ENCODE measurements at places on chromosomes 4 and X. TPM values are rescaled to one million over a fixed set of nuclear protein-coding genes. Genes with fewer than 3 reads are reported as not detected.

DNA sequence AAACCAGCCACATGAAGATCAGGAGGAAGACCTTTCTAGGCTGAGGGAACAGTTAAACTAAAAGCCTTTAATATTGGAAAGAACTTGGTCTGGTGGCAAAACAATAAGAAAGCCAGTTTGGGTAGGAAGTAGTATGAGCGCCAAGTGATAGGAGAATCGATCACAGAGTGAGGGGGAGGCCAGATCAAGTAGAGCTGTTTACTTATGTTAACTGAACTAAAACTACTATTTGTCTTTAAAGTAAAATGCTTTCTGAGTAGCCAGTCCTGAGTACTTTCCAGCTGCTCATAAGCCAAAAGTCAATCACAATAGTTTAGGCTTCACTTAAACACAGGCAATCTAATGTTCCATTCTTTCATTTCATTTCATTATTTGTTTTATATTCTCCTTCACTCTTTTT is 62.8 kb upstream of the RPA4 start:
- no peaks in the 10 kb centered on the region for H3K36me3 ChIP-seq
- H3K27me3 ChIP-seq = no peaks in the 10 kb centered on the region
- H3K27ac ChIP-seq = no peak overlapping the region
- DNase-seq = no peak
- no peaks in the 10 kb centered on the region for H3K4me1 ChIP-seq

Gene PLS3
- 119 TPM for total RNA-seq

GRCh38 chrX:80879143-80879542 is 69.5 kb upstream of the BRWD3 start:
- H3K36me3 ChIP-seq = no peaks in the 10 kb centered on the region
- DNase-seq = no peak
- no peak overlapping the region for H3K4me3 ChIP-seq
- H3K27me3 ChIP-seq = no peaks in the 10 kb centered on the region

- peaks cover 6% of the 10 kb centered on the region for H3K4me1 ChIP-seq
- no peaks in the 10 kb centered on the region for H3K36me3 ChIP-seq
- H3K27ac ChIP-seq = no peak overlapping the region
Observed at GRCh38 chr4:70182517-70183167, 12.9 kb upstream of the ODAM start.

GRCh38 chr4:101711590-101712260 is 78.8 kb upstream of the BANK1 start:
- no peaks in the 10 kb centered on the region for H3K27me3 ChIP-seq
- H3K4me1 ChIP-seq = no peaks in the 10 kb centered on the region

Gene EGFL6
- not detected for total RNA-seq
